ENCODE measurements at places on chromosomes 1 and 21.

DNA sequence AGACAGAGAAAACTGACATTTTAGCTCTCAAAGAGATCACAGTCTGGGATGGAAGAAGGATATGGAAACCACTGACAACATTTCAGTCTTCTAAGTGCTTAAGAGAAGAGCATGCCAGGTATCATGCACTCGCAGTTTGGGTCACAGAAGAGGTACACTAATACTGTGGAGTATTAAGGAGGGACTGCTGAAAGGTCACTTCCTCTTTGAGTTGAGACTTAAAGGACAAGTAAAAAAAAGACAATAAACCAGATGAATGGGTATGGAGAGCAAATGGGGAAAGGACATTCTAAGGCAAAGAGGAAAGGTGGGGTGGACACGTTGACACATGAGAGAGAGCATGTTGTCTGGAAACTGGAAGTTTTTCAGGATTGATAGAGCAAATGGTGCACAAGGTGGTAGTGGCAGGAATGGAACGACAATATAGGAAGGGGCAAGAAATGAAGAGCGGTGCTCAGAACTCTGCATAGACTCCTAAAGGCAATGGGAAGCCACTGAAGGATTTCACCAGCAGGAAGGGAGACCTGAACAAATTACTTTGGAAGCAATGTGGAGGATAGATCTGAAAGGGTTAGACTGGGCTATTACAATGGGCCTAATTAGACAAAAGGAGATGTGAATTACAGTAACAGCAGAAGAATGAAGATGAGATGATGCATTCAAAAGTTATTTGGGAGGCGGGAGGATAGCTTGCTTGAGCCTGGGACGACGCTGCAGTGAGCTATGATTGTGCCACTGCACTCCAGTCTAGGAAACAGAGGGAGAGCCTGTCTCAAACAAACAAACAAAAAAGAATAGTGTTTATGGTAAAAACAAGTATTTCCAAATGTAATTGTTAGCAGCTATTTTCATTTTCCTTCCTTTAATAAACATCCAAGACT is 11.1 kb downstream of the DIPK1A start:
- no peak for DNase-seq

- no peak for DNase-seq
Measured at GRCh38 chr1:93766451-93766850, 84.8 kb upstream of the BCAR3 start.

- DNase-seq = no peak
Measured at GRCh38 chr1:92365378-92366039, 66.7 kb downstream of the RPAP2 start.

DNA sequence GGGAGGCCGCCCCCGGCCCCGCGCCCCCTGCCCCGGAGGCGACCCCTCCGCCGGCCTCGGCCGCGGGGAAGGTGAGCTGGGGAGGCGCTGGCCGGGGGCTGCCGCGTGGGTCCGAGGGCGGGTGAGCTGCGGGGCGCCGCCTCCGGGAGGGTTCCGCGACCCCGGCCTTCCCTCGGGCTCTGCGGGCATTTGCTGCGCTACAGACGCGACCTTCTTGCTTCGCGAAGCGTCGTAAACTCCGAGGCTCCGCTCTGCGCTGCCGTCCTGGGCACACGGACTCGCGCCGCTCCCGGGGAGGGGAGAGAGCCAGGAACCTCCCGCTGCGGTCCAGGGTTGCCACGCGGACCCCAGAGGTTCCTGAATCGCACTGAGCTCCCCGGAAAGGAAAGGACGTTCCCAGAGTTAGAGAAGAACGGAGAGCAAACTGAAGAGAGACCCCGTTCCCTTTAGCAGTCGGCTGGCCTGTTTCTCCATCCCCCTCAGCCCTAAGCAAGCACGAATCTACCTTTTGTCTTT is 345 bp downstream of the SLX9 start:
- DNase-seq = no peak

DNA sequence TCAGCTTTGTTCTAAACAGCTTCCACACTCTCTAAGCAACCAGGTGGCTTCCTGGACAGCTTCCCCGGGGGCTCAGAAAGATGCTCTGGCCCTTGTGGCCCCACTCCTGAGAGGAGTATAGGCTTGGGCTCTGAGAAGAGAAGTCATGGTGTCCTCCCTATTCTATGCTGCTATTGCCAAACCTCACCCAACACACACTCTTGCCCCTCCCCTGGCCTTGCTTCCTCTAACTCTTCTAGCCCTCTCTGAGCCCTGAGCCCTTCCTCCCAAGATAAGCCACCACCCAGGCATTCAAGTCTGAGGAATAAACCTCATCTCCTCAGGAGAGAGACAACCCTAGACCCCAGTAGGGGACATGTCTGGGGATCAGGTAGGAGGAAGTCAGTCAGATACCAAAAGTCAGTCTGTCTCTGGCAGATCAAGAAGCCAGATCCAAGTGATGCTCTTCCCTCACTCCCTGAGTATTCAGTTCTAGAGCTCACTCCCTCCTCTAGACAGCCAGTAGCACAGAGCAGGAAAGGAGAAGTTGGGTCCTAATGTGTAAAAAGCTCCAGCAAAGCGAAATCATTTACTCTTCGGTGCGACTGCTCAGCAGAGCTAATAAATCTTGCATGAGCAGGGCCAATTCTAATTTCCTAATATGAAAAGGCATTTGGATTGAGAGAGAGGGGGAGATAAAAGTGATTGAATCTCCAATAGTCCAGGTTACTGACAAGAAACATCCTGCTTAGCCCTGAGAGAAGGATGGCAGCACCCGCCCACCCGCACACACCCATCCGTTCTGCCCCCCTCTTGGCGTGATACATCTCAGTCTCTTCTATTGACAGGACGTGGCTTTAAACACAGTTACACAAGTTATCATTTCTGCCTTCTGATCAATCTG is 50.5 kb downstream of the DMAP1 start:
- DNase-seq = no peak

DNA sequence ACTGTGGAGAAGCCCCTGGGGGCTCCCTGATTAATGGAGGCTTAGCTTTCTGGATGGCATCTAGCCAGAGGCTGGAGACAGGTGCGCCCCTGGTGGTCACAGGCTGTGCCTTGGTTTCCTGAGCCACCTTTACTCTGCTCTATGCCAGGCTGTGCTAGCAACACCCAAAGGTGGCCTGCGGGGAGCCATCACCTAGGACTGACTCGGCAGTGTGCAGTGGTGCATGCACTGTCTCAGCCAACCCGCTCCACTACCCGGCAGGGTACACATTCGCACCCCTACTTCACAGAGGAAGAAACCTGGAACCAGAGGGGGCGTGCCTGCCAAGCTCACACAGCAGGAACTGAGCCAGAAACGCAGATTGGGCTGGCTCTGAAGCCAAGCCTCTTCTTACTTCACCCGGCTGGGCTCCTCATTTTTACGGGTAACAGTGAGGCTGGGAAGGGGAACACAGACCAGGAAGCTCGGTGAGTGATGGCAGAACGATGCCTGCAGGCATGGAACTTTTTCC is 24.8 kb downstream of the PCSK9 start:
- DNase-seq = no peak

DNA sequence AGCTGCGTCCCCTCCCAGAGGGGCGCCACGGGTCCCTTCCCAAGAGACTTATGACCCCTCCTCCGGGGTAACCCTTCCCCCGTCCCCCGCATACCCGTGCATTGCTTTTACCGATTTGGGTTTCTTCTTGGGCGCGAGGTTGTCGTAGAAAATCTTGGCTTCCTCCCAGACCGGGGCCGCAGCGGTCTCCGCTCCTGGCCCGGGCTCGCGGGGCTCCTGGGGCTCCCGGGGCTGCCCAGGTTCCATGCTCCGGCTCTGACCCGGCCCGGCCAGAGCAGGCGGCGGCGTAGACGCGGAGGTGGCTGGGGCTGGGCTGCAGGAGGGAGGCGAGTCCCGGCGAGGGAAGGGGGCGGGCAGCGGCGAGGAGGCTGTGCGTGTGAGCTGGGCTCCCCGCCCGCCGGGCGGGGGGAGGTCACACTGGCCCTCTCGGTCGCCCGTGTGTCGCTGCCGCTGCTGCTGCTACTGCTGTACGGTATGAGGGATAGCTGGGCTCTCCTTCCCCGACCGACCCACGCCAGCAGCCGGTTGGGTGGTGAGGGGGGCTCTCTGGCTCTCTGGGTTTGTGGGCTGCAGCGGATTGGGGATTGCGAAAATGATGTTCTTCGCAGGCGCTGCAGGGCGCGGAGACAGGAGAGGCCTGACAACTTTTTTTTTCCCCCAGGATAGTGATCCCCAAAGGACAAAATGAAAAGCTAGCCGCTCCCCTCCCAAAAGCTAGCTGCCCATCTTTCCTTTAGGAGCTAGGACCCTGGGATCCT is at the start of gene NT5C1A:
Gene NT5C1A (minus strand): TSS at position 315 of the 758 bp plus-strand sequence. CDS start 69 bp downstream, at position 246.
- no peak for DNase-seq
